ENCODE measurements at places on chromosomes 1 and 21. TPM values are rescaled to one million over a fixed set of nuclear protein-coding genes. Genes with fewer than 3 reads are reported as not detected.

GRCh38 chr1:174364996-174365736 lies 82.6 kb upstream of the GPR52 start:
- DNase-seq = no peak

DNA sequence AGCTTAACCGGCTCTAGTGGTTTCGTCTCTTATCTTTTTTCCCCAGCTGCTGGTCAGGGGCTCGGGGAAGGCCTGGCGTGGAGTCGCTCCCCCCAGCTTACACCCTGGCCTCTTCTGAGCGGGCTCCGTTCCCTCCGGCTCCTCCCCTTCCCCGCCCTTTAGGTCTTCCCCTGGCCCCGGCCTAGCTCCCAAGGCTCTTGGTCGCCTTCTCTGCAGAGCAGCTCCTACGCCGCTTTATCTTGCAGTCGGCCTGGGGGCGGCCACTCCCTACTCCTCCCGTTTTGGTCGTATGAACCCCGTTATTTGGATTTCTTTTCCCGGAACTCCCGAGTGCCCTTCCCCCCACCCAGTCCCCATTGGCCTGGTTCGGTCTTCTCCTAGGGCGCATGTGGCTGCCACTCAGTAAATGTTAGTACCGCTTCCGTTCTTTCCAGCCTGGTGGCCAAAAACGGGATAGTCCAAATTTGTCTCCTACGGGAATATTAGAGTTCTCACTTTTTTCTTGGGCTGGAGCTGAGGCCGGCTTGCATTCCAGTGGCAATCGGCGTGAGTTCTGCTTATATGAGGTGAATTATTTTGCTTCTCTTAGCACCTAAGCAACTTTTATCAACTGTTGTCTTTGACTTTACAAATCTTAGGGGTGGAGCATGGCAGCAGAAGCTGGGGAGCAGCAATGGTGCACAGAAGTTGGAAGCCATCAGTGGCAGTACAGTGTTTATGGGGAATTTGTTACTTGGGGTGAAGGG lies 467 bp downstream of the THRAP3 start:
- peak; percentile 84 for DNase-seq

DNA sequence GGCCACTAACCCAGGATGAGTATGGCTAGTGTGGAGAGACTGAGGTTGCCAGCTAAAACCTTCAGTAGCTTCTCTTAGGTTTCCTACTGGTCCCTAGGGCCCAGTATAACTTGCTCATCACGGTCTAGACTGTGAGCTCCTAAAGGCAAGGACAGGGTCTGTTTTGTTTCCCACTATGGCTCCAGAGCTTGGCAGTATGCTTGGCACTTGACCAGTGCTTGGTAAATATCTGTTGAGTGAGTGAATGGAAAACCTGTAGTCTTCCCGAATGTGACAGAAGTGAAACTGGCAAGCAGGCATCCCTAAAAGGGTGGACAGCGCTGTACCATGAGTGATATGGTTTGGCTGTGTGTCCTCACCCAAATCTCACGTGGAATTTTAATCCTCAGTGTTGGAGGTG lies 13.1 kb upstream of the PARS2 start:
- no peak for DNase-seq

DNA sequence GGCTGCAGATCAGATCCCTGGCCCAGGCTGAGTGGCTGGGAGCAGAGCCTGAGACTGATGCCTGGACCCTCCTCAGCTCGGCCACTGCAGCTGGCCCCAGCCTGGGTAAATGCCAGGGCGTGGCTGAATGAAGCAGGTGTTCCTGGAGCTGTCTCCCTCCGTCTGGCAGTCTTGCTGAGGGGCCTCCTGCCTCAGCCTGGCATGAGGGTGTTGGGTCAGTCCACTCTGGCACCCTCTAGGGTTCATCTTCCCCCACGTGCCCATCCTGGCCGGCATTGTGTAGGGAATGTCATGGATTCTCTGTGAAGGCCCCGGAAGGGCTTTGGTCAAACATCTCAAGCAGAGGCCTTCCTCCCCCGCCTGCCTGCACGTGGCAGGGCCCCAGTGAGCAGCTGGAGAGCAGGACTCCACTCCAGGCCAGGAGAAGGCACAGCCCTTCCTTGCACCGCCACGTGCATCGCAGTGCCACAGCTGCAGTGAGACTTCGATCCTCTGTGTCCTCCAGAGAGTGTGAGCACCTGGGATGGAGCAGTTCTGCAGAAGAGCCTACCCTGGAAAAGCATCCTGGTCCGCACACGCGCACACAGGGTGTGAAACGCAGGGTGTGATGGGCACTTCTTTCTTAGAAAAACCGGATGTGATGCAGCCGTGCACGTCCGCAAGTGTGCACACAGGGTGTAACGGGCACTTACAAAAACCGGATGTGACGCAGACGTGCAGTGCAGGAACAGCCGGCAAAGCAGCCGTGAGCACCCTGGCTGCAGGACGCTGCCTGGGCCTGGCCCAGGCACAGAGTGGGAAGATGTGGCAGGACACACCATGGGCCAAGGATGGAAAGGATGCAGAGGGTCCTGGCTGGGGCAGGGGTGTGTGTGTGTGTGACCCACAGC lies 4.6 kb upstream of the KRTAP10-4 start:
- no peak for DNase-seq

The GRHL3 gene
- 0.03 TPM for polyA plus RNA-seq

The MX2 gene
- 0.45 TPM for polyA plus RNA-seq

The IL22RA1 gene
- polyA plus RNA-seq = 0.06 TPM
